ENCODE measurements at places on chromosomes 13 and 19.

DNA sequence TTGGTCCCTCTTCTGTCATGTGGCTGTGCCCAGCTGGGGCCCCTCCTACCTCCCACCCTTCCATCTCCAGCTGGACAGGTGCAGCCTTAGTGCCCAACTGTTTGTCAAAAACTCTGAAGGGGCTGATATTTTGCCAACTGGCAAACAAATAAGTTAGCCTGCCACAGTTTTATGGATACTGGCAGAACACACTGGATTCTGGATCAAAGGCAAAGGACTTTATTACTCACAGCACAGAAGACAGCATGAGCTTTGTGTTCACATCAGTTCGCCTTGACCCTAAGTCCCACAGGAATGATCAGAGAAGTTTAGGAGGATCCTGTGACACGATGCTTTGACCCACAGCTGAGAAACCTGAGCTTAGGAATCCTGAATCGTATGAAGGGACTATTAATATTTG is 16.4 kb downstream of the KLK2 start:
- no peak for DNase-seq

GRCh38 chr13:66659701-66660467 is 570.3 kb downstream of the PCDH9 start:
- DNase-seq = no peak

DNA sequence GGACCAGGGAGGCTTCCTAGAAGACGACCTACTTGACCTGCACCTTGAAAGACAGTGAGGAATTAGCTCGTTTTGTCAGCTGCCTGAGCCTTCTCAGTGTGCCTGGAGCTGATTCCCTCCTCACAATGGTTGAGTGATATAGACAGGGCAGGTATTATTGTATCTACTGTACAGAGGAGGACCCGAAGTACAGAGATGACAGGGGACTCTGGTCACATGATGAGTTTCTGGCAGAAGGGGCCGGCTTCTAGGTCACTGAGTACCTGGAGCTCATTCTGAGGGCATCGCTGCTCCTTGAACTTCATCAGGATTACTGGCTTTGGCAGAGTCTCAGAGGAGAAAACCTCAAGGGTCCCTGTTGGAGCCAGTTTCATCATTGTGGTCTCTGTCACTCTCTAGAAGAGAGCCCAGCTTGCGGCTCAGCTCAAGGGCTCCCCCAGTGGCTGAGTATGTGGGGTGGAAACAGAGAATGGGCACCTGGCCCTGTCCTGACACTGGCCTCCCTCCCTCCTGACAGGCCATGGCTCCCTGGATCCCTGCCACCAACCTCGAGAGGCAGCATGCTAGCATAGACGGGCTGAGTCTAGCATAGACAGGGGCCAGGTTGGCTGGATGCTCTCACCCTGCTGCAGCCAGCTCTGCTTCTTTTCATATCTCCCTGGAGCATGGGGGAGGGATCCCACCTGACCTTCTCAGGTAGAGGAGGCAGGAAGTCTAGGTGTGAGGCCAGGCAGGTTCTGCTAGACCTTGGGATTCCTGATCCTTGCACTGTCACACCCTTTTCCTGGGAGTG is 38.7 kb downstream of the NFIX start:
- no peak for DNase-seq

DNA sequence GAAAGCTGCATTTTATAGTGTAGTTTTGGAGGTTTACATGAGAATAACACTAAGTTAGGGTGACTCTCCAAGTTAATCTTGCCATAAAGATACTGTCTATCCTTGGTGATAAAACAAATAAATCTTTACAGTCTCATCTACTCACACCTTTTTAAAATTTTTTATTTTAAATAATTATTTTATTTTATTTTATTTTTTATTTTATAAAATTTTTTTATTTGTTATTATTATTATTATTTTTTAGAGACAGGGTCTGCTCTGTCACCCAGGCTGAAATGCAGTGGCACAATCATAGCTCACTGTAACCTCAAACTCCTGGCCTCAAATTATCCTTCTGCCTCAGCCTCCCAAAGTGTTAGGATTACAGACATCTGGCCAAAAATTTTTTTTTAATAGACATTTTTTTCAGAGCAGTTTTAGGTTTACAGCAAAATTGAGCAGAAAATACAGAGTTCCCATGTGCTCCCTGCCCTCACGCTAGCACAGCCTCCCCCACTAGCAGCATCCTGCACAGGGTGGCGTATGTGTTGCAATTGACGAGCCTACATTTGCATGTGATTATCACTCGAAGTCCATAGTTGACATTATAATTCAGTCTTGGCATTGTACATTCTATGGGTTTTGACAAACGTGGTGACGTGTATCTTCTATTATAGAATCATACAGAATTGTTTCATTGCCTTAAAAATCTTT is 41.0 kb downstream of the RASL11A start:
- DNase-seq = no peak

DNA sequence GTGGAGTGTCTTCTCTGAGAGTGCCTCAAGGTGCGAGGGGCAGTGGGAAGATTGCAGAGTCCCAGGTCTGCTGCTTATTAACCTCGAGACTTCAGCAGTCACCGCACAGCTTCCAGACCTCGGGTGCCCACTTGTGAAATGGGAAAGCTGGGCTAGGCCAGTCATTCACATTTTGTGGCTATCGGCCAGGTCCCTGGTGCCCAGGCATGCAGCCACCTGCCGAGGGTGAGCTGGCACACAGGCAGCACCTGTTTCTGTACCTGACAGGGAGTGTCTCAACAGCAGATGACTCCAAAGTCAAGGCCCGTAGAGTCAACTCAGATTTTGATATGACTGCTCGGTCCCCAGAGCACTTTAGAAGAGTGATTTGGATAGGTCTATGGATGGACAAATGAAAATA is 21.9 kb downstream of the UQCRFS1 start:
- no peak for DNase-seq

- no peak for DNase-seq
Observed at GRCh38 chr19:44092108-44092507, 2.1 kb upstream of the ZNF224 start.

Measured in HFF-Myc (cell line).